ENCODE measurements at places on chromosomes 3 and 15.

DNA sequence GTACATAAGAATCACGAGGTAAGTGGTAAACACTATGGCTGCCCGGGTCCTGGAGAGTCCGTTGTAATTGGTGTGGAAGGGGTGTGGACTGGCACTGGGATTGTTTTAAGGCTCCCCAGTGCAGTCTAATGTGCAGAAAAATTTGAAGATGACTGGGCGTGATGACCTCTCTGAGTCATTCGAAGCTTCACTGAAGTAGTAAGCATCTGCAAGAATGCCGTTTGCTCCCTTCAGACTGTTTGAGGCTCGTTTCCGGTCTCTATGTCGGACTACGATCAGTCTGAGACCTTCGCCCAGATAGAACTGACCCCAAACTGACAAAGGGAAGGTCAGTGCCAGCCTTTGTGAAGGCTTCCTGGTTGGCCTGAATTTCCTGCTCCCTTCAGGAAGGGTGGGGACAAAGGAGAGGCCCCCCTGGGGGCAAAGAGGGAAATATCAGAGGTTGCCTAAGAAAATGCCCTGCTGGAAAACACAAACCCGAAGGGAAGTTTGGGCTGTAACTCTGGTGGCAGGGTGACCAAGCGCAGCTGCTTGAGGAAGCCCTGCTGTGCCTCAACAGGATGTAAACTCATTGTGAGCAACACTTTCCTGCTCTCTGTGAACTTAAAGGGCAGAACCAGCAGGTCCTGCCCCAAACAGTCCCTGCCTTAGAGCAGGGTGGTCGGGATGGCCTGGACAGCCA lies 34.6 kb downstream of the BTD start:
- no peak for DNase-seq

DNA sequence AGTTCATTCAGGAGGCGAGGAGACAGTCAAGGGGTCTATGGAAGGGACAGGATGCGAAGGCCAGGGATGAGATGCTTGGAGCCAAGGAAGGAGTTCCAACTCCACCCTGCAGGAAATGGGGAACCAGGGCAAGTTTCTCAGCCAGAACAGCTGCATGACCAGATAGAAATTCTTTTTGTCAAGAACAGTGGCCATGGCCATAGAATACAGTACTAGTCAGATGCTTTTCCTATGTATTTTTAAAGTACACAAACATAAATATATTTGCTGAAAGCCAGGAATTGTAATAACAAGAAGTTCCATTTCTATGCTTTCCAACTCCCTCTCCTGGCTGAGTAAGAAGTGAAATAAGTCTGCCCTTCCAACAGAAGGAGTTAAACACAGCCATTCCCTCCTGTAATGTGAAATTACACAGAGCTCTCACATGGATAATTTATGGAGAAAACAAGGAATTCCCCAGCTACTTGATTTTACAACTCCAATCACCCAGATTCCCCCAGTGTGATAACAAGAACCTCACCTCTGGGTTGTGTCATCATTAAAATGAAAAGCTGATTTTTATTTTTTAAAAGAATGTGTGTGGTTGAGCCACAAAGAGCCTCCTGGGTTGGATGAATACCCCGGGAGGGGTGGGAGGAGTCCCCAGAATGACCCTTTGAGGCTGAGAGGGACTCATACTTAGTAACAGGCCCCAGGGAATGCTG lies 124.6 kb upstream of the ARHGEF3 start:
- no peak for DNase-seq

GRCh38 chr3:170049146-170050000 lies 11.6 kb downstream of the GPR160 start:
- no peak for DNase-seq

- no peak for DNase-seq
These were observed 922 bp downstream of the ADPRH start for GRCh38 chr3:119580067-119580760.

DNA sequence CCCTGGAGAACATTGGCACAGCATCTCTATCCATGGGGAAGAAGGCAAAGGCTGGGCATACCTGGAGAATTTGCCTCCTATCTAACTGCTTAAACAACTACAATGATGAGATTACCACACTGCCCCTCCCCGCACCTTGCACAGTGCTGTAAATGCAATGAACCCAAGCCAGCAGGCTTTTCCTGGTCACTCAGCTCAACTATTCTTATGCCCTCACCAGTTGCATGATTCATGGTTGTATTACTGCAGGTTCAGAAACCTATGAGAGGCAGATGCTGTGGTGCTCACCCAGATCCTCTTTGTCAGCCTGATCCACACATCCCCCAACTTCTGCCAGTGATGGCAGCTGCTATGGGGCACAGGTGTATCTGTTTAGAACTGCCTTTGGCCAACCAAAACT lies 77.7 kb upstream of the STAC start:
- no peak for DNase-seq

DNA sequence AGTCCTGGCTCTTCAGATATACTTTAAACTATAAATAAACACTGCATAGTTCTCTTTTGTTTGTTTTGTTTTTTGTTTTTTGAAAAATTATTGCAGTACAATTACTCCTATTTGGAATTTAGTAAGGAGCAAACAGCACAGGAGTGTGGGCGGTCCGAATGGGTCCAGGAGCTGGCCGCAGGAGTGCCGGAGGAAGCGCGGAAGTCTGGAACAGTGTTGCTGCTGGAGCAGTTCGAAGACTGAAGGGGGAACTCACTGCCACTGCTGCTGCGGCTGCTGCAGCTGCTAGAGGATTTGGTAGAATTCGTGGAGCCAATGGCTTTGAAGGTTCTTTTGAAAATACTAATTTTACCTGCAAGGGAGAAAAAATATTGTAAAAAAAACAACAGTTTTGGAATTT lies 329.9 kb downstream of the ZNF385D start:
- no peak for DNase-seq

GRCh38 chr3:107394502-107394901 lies 17.3 kb downstream of the CCDC54 start:
- DNase-seq = no peak

All from DMS 273 treated with DMSO at 0.1 percent for 48 hours (cell line).